NAMALWA (cell line): ENCODE measurements at places on chromosomes 1 and 21.

DNA sequence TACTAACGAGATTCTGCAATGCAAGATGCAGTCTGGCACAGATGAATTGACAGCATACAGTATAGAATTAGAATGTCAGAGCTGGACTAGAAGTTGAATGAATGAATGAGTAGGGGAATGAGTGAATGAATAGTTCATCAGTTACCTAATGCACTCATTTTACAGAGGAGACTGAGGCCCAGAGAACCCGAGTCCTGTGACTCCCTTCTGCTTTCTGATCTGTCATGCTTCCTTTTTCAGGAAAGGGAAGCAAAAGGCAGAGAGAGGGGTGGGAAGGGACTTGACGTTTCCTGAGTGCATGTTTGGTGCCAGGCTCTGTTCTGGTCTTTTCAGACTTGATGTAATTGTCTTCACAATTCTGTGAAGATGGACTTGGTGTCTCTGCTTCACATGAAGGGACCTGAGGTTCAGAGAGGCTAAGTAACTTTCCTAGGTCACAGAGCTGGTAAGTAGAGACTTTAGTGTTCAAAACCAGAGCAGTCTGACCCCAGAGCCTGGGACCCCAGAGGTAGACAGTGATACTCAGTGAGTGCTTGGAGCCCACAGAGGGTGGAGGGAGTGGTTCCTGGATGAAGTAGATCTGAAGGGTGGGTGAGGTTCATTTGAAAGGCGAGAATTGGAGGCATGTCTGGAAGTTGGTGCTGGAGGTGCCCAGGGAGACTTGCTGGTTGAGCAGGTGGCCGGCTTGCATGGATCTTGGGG, 8.0 kb upstream of the MEX3A start:
- DNase-seq, result no peak

DNA sequence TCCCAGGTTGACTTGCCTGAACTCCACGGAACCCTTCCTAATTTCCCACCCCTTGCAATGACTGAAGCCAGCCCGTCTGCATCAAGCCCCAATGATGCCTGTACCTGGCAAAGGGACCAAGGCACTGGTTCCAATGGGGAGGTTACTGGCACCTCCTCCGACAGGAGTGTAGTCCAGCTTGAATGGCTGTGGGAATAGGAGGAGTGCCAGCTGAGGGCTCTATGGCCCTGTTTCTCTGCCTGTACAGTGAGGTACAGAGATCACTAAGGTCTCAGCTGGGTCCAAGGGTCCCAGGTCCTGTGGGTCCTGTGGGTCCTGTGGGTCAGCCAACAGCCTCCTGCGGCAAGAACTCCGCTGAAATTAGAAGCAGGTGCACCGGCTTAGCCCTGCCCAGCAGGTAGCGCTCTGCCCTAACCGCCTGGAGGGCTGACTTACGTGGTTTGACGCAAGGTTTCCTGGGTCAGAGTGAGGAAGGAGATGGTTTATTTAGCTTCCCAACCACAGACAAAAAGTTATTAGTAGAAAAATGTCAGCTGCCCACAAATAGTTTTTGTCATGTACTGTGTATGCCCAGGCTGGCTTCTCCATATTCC, 9.9 kb upstream of the SPRR4 start:
- no peak for DNase-seq

DNA sequence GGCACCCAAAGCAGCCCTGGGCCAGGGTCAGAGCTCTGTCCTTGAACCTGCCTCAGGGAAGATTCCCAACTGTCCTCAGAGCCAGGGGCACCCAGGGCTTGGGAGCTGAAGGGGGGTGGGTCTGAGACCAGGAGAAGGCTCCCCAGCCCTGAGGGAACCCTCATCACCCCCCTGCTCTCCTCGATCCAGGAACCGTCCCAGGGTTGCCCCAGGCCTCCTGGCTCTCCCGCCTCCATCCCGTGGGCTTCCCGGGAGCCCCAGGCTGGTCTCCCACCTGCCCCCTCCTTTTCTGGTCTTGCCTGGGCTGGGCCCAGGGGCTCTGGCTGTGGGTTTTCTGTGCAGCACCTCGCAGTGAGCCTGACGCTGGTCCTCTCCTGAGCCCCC, 6.7 kb upstream of the SAMD11 start:
- DNase-seq, result no peak

DNA sequence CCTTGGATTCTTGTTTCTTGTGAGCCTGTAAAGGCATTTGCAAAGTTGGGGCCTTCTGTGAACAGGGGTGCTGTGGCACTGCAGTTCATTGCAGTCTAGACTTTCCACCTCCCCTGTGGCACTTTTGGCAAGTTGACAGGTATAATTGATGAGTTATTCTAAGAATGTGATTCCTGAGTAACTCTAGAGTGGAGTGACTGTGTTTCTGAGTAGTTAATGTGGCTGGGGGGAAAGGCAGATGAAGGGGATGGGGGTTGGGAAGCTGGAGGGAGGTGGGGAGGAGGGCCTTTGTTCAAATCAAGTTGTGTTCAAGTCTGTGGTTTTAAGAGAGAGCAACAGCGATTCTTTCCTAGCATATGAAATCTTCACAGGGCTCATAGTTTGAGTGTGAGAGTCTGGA, 32.9 kb downstream of the PBX1 start:
- no peak for DNase-seq
